GM23338 (cell line): ENCODE measurements at places on chromosomes 16 and 17.

DNA sequence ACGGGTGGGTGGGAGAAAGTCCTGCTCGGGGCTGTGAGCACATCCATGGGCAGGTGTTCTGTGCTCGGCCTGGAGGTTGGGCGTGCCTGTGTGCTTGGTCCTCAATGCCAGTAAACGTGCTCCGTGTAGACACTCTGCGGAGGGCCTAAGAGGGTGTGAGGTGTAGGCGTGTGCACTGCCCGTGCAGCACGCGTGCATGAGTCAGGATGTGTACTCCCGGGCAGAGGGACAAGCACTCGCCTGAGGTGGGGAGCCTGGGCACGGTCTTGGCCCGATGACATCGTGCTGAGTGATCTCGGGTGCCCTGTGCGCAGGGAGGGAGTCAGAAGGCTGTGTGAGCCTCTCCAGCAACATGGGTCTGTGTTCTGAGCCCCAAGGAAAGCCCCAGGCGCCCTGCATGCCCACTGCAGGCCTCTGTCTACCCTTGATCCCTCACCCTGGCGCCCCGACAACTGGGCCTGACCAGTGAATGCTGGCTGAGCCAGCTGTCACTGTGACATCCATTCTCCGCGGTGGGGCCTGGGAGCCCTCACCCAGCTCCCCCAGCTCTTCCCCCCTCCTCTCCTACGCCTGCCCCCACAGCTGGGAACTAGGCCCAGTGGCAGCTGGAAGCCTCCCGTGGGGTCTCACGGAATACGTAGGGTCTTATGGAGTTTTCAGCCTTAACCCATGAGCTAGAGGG is 23.5 kb upstream of the NXPH3 start:
- H3K4me1 ChIP-seq = no peaks in the 10 kb centered on the region; the same call in 1 of the 2 replicates
- DNase-seq = no peak
- no peak overlapping the region for H3K27ac ChIP-seq
- no peaks in the 10 kb centered on the region for H3K36me3 ChIP-seq
- no peak overlapping the region for H3K4me3 ChIP-seq

GRCh38 chr17:18980682-18981334 is 23.8 kb downstream of the FAM83G start:
- H3K27ac ChIP-seq = no peak overlapping the region
- H3K4me1 ChIP-seq = no peaks in the 10 kb centered on the region
- H3K27me3 ChIP-seq = no peaks in the 10 kb centered on the region
- H3K36me3 ChIP-seq = peaks cover 2% of the 10 kb centered on the region; the same call in 1 of the 2 replicates
- no peak overlapping the region for H3K4me3 ChIP-seq
- no peak for DNase-seq

GRCh38 chr17:56482229-56482628 is 111.3 kb upstream of the NOG start:
- H3K27ac ChIP-seq = no peak overlapping the region
- no peaks in the 10 kb centered on the region for H3K27me3 ChIP-seq
- H3K4me1 ChIP-seq = no peaks in the 10 kb centered on the region
- no peak for DNase-seq

GRCh38 chr16:66936462-66936861 is 1.1 kb downstream of the CES2 start:
- peaks cover 27% of the 10 kb centered on the region for H3K27me3 ChIP-seq
- H3K4me1 ChIP-seq = peaks cover 8% of the 10 kb centered on the region

DNA sequence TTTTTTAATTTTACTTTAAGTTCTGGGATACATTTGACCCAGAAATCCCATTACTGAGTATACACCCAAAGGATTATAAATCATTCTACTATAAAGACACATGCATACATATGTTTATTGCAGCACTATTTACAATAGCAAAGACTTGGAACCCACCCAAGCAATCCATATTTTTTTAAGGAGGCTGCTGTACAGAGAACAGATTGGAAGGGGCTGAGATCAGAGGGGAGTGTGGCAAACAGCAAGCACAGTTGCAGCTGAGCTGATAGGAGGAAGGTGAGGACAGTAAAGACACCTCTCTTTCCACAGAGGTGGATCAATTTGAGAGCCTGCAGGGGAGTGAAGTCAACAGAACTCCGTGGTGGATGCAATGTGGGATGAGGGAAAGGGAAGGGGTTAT is 10.2 kb upstream of the TMEM238L start:
- H3K4me3 ChIP-seq = no peak overlapping the region
- H3K4me1 ChIP-seq = no peaks in the 10 kb centered on the region
- H3K36me3 ChIP-seq = no peaks in the 10 kb centered on the region
- DNase-seq = no peak

DNA sequence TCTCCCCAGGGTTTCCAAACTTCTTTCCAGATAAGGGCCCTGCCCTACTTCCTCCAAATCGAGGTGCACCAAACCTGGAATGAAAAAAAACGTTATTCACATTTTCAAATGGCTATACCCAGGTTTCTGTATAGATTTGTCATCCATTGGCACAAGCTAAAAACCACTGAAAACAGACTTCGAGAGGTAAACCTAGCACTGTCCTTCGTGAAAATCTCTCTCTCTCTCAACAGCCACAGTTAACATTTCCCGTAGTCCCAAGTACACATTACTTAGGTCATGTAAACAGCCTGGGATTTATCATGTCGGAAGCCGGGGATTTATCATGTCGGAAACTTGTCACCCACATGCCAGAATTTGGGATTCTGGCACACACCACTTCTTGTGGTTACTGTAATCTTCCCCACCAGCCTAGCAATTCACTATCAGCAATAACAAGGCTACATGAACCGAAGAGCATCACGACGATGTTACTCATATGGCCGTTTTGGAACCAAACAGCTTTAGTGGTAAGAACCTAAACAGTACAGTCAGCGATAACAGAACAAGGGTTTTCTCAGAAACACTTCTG is 1.2 kb downstream of the DDX5 start:
- peaks cover 57% of the 10 kb centered on the region for H3K36me3 ChIP-seq
- peak overlapping the region; percentile 100 for H3K4me3 ChIP-seq
- DNase-seq = no peak
- H3K27me3 ChIP-seq = no peaks in the 10 kb centered on the region

DNA sequence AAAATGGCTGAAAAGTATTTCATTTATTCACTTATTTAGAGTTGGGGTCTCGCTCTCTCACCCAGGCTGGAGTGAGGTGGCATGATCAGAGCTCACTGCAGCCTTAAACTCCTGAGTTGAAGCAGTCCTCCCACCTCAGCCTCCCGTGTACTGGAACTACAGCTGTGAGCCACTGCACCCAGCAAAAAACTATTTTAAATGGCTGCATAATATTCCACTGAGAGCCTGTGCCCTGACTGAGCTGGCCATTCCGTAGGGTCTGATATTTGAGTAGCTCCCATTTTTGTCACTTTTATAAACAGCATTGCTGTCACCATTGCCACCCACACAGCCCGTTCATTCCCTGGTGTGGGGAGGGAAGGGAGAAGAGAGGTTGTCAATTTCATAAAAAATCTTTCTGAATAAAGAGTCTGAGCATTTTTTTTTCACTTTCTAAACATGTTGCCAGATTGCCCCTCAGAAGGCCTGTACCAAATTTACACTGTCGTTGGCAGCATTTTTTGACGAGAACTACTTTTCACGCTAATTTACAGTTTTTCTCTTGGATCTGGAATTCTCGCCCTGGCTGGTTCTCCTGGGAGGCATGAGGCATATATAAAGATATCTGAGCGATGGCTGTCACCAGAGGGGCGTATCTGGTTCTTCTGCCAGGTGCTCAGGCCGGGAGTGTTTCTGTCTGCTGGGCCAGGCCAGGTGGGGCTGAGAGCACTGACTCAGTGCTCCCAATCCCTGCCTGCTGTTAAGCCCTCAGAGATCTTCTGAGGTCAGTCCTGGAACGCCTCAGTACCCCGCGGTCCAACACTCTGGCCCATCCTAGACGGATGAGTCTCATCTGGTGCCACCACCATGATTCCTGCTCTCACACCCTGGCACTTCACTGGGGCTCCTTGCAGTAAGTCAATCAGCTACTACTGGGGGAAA is 7.2 kb upstream of the KIFC3 start:
- peaks cover 19% of the 10 kb centered on the region for H3K4me1 ChIP-seq
- no peaks in the 10 kb centered on the region for H3K27me3 ChIP-seq
- no peak overlapping the region for H3K4me3 ChIP-seq
- no peak for DNase-seq
- H3K36me3 ChIP-seq = no peaks in the 10 kb centered on the region
- no peak overlapping the region for H3K27ac ChIP-seq

- H3K27me3 ChIP-seq = peaks cover 60% of the 10 kb centered on the region
- peaks cover 4% of the 10 kb centered on the region; the same call in 1 of the 2 replicates for H3K4me1 ChIP-seq
- H3K36me3 ChIP-seq = no peaks in the 10 kb centered on the region
- DNase-seq = peak; percentile 52
Observed at GRCh38 chr17:52156576-52157570, 1.6 kb downstream of the CA10 start.
